ENCODE measurements at places on chromosomes 16 and 17. TPM values are rescaled to one million over a fixed set of nuclear protein-coding genes. Genes with fewer than 3 reads are reported as not detected.

SYCE1L gene
- total RNA-seq = not detected

DNA sequence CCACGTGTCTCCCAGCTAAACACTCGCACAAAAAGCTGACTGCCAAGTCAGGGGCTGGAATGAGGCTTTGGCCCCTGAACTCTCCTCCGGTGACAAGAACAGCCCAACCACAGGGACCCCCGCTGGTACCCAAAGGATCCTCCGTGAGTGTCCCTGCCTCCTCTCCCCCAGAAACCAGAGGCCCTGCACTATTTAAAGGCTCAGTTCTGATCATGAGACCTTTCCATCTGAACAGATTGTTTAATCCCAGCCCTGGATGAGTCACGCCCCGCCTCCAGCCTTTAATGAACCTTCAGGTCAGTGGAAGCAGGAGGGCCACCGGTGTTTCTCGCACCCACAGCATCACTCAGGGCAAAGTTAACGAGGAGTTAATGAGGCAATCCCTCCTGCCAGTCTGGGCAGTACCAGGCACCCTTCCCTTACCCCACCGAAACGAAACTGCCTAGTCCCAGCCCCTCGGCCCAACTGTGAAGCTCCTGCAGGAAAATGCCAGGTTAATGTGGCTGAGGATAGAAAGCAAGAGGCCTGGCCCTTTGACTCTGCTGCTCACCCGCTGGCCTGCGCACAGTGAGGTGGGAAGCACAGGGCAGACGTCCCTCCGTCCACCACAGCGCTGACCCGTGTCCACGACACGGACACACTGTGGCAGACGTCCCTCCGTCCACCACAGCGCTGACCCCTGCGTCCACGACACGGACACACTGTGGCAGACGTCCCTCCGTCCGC lies 32.4 kb downstream of the TIMM22 start:
- no peaks in the 10 kb centered on the region for H3K27me3 ChIP-seq
- no peak overlapping the region for H3K4me3 ChIP-seq
- no peak for DNase-seq
- peaks cover 33% of the 10 kb centered on the region for H3K4me1 ChIP-seq
- H3K27ac ChIP-seq = no peak overlapping the region
- H3K36me3 ChIP-seq = no peaks in the 10 kb centered on the region

MGAT5B gene
- 0.28 TPM for total RNA-seq

GRCh38 chr16:4358831-4359561 lies 7.9 kb upstream of the PAM16 start:
- peaks cover 3% of the 10 kb centered on the region for H3K36me3 ChIP-seq
- no peaks in the 10 kb centered on the region for H3K4me1 ChIP-seq
- no peaks in the 10 kb centered on the region for H3K27me3 ChIP-seq
- H3K4me3 ChIP-seq = no peak overlapping the region

GRCh38 chr17:16086957-16087356 lies 87.3 kb downstream of the TTC19 start:
- H3K27me3 ChIP-seq = no peaks in the 10 kb centered on the region
- H3K4me3 ChIP-seq = no peak overlapping the region
- DNase-seq = no peak

DNA sequence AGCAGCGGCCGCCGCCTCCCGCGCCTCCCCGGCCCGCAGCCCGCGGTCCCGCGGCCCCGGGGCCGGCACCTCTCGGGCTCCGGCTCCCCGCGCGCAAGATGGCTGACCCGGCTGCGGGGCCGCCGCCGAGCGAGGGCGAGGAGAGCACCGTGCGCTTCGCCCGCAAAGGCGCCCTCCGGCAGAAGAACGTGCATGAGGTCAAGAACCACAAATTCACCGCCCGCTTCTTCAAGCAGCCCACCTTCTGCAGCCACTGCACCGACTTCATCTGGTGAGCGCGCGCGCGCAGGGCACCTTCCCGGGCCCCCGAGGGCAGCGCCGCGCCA lies 258 bp downstream of the PRKCB start:
- H3K36me3 ChIP-seq = peaks cover 3% of the 10 kb centered on the region
- H3K4me1 ChIP-seq = no peaks in the 10 kb centered on the region
